GM12865 (cell line): ENCODE measurements at places on chromosomes 2 and 18.
A peak's percentile ranks its signal among the peaks of the same experiment; 100 is the strongest.

DNA sequence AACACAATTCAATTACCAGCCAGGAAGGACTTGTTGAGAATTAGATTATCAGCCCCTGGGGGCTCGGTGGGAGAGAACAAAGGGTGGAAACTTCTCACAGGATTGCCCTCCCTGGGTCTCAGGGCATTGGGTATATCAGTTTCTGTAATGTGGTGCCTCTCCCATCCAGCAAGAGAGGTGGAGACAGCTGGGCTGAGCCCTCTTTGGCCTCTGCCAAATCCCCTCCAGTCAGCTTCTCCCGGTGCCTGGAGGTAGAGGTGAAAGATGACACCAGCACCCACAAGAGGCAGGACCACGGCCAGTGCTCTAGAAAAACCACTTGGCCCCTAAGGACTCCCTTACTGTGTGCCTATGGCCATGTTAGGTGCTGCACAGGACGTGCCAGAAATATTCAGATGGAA lies 179.7 kb downstream of the HAUS1 start:
- no peak for DNase-seq

DNA sequence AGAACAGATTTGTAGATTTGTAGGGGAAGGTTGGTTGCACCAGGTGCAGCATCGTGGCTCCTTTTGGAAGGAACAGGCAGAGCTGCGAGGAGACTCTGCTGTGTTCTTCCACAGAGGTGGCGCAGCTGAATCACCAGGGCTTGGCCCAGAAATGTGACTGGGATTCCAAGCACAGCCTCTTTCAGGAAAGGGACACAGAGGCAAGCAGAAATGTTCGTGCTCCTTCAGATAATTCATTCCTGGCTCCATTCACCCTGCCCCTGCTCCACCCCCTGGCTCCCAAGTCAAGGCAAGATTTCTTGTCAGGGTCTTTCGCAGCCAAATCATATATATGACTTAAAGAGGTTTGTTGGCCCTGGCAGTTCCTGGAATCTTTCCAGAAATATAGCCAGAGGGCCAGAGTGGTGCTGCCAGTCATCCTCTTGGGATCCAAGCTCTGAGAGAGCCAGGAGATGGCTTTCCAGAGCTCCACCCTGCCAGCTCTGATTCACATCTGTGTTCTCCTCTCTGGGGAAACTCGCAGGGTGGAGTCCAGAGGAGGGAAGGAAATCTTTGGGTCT lies 203.9 kb upstream of the TANK start:
- no peak for DNase-seq

DNA sequence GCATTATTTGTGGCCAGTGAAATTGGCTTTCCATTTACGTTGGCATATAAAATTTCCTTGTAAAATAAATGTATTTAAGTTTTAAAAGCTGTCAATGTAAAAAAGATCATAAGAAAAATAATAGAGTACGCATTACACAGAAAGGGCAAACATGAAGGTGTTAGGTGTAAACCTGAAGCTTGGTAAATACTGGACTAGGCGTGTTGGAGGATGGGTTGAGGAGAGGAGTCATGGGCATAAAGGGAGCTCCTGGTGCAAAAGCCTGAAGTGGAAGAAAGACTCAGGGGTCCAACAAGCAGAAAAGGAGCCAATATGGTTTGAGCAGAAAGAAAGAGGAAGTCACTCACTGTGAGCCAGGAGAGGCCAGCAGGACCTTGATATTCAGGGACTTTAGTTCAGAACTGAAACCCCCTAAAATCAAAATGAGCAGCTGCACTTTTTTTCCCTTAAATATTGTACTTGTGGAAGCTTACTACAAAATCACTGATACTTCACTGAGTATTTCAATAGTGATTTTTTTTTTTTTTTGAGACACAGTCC lies 24.4 kb downstream of the SP5 start:
- no peak for DNase-seq

GRCh38 chr2:226772389-226773179 lies 27.0 kb downstream of the IRS1 start:
- DNase-seq = peak; percentile 88

GRCh38 chr2:70795164-70795995 lies 4.9 kb upstream of the FIGLA start:
- no peak for DNase-seq
